Trophoblast cell (in vitro differentiated cells and primary cell): ENCODE measurements at places on chromosomes 11 and 22.
A peak's percentile ranks its signal among the peaks of the same experiment; 100 is the strongest.

DNA sequence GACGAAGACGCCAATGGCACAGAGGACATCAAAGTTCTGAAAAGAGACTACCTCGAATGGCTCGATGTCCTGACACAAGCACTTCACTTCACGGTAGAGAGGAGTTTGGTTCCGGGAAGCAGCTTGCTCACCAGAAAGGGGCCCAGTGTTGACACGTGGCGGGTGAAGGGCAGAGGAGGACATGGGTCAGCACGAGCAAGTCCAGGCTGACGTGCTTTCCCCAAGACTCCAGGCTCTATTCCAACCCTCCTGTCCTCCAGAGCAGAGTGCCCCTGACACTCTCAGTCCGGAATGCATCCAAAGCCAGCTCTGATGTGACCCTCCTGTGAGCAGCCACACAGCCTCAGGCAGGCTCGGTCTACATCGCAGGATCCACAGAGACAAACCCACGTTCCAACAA, 77.5 kb upstream of the BID start:
- DNase-seq: no peak

GRCh38 chr11:118842369-118842768, 41.3 kb upstream of the CXCR5 start:
- no peak for DNase-seq

DNA sequence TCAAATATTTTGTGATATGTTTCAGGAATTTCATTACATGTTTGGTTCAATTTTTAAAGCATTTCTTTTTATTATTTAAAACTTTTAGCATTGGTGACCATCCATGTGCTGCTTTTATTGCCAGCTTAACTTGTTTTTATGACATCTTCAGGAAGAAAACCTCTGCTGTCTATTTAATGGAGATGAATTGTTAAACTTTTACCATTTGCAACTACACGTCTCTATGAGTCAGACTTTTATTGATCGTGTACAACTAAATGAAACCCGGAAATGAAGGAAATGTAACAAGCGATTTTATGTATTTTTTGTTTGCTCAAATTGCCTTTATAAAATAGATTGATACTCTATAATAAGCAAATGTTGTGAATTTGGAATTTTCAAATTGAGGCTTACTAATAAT, 113.0 kb downstream of the PTPRJ start:
- no peak for DNase-seq

- DNase-seq: no peak
These were observed 33.7 kb upstream of the APOBEC3A start for GRCh38 chr22:38923463-38924346.

- DNase-seq: peak; percentile 45
These were observed 3.6 kb upstream of the IGF2 start for GRCh38 chr11:2142762-2143202.

- DNase-seq: no peak
These were observed 78.2 kb downstream of the UVRAG start for GRCh38 chr11:75893251-75893650.

DNA sequence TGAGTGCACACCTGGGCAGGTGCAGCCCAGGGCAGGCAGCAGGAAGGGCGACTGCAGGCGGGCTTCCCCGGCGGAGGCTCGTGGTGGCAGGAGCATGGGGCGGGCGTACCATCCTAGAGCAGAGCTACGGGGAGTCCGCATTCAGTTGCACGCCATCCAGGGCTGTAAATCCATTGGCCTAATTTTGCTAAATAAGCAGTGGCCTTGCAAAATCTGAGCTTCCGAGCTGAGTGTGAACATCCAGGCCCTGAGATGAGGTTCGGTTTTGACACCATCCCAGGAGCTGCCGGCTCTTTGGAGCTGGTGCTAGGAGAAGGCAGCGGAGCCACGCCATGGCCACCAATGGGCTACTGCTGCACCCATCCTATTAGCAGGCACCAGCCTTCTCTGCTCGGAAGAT, 664.8 kb downstream of the BRD1 start:
- DNase-seq: no peak

- DNase-seq: peak; percentile 18
These were observed 3.2 kb downstream of the TBC1D10C start for GRCh38 chr11:67406969-67407687.
